Sciatic nerve (tissue), 2 donors: ENCODE measurements at places on chromosomes 6 and 20. TPM values are rescaled to one million over a fixed set of nuclear protein-coding genes. Genes with fewer than 3 reads are reported as not detected.

Gene SAYSD1
- 15.3 TPM for total RNA-seq

Gene RIPPLY2
- 0.80 TPM for total RNA-seq

Gene DDO
- total RNA-seq, result 1.3 TPM

Gene CRISP3
- total RNA-seq, result 1.1 TPM

Gene DUSP15
- total RNA-seq, result 49.5 TPM

Gene DPPA5
- not detected for total RNA-seq

Gene PHACTR3
- not detected for total RNA-seq

Gene CNR1
- 3.5 TPM for total RNA-seq

Gene GRM4
- not detected for total RNA-seq

Gene JPH2
- total RNA-seq, result 1.5 TPM

Gene SLC17A5
- total RNA-seq, result 13.6 TPM

Gene AKAP12
- total RNA-seq, result 142 TPM

Gene ZSCAN23
- 6.5 TPM for total RNA-seq

Gene SLC17A2
- total RNA-seq, result not detected

Gene SPATS1
- total RNA-seq, result not detected

Gene PEX3
- total RNA-seq, result 27.1 TPM

Gene LINC00237
- total RNA-seq, result not detected

Gene MYB
- 0.22 TPM for total RNA-seq

Gene OLIG3
- not detected for total RNA-seq
